ENCODE measurements at places on chromosomes 16 and 17.
A peak's percentile ranks its signal among the peaks of the same experiment; 100 is the strongest.

GRCh38 chr16:85569615-85570212, 43.4 kb upstream of the GSE1 start:
- DNase-seq: peak; percentile 92

DNA sequence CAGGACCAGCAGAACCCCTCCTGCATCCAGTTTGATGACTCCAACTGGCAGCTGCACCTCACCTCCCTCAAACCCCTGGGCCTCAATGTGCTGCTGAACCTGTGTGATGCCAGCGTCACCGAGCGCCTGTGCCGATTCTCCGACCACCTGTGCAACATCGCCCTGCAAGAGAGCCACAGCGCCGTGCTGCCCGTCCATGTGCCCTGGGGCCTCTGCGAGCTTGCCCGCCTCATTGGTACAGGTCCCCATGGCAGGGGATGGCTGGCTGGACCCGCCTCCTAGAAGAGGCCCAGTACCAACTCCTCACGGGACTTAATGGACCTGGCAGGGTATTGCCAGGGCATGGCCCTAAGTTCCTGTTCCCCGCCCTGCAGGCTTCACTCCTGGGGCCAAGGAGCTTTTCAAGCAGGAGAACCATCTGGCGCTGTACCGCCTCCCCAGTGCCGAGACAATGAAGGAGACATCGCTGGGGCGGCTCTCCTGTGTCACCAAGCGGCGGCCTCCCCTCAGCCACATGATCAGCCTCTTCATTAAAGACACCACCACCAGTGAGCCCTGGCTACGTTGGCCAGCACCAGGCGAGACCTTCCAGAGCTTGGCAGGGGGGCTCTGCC, 22.7 kb downstream of the CASKIN2 start:
- no peak for DNase-seq

DNA sequence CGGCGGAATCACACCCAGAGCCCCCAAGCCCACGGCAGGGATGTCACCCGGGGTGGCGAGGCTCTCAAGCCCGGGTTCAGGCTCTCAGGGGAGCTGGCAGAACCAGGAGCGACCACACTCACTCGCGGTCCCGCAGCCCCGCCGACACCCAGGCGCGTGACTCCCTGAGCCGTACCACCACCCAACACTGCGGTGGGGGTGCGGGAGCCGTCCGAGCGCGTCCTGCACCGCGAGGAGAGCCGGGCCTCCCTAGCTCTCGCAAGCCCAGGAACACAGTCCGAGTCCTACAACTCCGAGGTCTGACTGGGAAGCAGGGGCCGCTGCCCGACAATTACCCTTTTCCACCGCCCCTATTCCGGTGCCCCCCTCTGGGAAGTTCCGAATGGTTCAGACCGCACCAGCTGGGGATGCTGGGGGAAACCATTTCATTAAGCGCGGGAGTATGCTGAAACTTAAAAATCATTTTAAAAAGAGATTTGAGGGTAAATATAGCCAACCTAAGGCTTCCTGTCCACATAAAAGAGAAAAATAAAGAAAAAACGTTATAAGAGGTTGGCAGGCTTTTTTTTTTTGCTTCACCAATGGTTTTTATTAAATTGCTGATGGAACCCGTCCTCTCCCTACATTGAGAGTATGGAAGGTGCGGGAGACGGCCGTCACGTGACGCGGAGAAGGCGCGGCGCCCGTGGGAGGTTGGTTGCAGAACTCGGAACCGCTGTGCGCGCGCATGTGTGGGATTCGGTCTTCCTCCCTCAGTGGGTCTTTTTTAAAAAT, at the start of gene FLCN:
Gene FLCN (minus strand): TSS at position 143 of the 774 bp plus-strand sequence. CDS start 9,031 bp downstream, outside the sequence.
- DNase-seq: peak; percentile 92

DNA sequence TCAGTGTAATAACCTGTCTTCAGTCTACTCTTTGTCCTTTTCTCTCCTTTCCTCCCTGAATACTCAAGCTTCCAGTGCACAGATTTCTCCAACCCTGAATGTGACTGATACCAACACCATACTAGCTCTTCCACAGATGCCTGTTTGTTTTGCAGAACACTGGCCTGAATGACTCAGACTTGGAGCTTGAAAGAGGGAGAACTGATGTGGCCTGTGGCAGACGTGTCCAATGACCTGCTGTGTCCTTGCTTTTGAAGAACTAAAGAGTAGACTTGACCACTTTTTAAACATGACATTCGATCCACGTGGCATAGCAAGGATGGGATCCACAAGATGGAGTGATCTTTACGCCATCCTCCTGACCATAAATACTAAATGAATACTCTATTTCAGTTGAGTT, 361.0 kb downstream of the WWOX start:
- DNase-seq: no peak

GRCh38 chr16:53457670-53458069, 23.4 kb downstream of the RBL2 start:
- peak; percentile 75 for DNase-seq

- no peak for DNase-seq
Observed at GRCh38 chr17:49566668-49567071, 9.0 kb upstream of the NXPH3 start.

- peak; percentile 86 for DNase-seq
Observed at GRCh38 chr17:8158267-8159031, 4.3 kb downstream of the VAMP2 start.

DNA sequence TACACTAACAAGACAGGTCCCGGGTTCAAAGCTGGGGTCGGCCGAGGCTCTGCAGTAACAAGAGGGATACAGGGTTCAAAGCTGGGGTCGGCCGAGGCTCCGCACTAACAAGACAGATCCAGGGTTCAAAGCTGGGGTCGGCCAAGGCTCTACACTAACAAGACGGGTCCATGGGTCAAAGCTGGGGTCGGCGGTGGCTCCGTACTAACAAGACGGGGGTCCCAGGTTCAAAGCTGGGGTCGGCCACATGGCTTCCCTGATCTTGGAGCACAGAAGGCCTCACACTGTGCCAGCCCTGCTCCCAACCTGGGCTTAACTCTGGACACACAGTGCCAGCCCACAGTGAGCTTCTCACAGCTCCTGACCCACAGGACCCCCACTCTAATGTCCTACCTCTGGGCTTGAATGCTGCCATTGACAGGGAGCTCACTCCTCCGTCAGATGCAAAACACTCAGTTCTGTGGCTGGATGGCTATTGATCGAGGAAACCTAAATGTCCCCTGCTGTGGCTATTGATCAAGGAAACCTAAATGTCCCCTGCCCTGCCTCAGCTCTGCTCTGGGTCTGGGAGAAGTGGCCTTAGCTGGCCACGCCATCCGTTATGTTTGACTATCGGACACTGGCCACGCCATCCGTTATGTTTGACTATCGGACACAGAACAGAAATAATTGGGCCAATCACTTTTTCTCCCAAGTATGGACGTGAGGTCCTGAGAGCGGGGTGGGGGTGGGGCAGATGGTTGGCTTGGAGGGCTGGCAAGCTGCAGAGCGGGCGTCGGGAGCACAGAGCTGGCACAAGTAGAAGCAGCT, 54.6 kb upstream of the DOC2B start:
- no peak for DNase-seq

DNA sequence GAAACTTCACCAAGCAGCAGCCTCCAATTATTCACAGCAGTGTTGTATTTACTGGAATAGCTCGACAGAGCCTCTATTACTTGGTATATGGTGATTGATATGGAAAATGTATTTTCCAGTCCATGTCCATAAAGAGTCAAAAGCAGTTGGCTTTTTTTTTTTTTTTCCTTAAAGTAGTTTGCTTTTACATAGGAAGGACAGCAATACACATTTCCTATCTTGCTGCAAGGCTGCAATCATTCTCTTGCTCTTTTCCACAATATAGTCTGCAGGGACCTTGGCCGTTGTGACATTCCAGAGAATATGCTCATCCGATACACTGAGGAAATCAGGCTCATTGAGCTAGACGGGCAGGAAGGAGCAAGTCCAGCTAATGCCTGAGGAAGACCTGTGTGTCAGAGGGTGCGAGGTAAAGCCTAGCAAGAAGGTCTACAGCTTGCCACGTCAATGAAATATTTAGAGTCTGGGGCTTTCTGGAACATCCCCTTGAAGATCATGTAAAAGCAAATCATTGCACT, 131.1 kb downstream of the ENGASE start:
- DNase-seq: no peak

- no peak for DNase-seq
Observed at GRCh38 chr16:59880611-59881010, 1146.5 kb upstream of the GOT2 start.

GRCh38 chr17:3954976-3955672, 9.1 kb downstream of the ATP2A3 start:
- DNase-seq: no peak

DNA sequence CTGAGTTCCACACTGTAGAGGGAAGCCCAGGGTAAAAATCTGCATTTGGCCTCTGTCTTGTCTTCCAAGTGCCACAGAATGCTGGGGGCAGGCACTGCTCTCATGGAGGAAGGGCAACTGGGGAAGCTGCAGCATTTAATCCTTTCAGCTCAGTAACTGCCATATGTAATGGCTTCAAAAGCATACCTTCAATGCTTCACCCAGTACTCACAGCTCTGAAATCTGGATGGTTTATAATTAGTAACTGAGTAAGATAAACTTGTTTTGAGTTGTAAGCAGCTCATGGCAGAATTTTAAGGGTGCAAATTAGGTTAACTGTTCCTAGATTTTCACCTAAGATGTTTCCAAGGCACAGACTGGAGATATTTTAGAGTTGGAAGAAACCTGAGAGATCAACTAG, 24.5 kb downstream of the PMP22 start:
- no peak for DNase-seq

GRCh38 chr16:88338111-88338510, 44.6 kb upstream of the ZNF469 start:
- no peak for DNase-seq

DNA sequence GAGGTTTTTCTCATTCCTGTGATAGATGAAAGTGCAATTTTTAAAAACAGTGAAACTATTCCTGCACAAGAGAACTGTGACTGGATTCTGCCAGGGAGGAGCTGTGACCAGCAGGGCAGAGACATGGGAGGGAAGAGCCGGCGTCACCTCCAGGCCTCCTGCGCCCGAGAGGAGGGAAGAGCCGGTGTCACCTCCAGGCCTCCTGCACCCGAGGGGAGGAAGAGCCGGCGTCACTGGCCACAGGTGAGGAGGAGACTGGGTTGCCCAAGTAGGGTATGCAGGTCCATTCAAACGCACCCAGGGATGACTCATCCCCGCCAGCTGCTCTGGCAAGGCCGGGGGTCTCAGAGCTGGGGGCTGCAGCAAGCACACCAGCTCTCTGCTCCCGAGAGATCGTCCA, 56.7 kb downstream of the METRNL start:
- DNase-seq: no peak

- DNase-seq: no peak
Observed at GRCh38 chr16:49828533-49829267, 27.2 kb downstream of the ZNF423 start.

All from GM20000 (cell line).